ENCODE measurements at places on chromosomes 2 and 18. TPM values are rescaled to one million over a fixed set of nuclear protein-coding genes. Genes with fewer than 3 reads are reported as not detected.
A peak's percentile ranks its signal among the peaks of the same experiment; 100 is the strongest.

Gene INHBB
- total RNA-seq: 54.8 TPM

Gene OBSL1
- 61.5 TPM for total RNA-seq

Gene NLRC4
- 7.9 TPM for total RNA-seq

DNA sequence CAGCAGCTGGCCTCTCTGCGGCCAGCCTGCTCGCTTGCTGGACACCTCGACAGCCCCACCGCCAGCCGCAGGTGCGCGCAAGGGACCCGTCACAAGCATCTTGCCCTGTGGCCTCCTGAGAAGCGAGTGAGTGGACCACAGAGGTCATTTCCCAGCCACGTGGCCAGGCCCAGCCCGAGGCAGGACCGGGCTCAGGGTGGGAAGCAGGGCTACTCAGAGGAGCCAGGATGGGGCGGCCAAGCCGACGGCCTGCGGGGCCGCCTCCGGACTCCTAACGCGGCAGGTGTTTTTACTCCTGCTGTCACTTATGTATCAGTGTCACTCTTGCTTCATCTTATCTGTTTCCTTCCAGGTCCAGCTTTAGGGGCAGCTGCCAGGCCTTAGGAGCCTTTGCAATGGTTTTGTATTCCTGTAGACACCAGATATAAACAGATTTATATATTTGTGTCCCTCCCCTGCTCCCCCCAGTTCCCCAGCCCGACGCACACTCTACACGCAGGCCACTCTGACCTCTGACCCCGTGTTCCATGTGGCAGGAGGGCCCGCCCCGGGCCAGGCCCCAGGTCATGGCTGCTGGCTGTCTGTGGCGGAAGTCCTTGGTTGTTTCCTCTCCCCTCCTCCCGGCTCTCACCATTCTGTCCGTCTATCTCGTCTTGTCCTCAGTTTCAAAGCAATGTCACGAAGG, 236.4 kb downstream of the ATAD2B start:
- no peak for DNase-seq

DNA sequence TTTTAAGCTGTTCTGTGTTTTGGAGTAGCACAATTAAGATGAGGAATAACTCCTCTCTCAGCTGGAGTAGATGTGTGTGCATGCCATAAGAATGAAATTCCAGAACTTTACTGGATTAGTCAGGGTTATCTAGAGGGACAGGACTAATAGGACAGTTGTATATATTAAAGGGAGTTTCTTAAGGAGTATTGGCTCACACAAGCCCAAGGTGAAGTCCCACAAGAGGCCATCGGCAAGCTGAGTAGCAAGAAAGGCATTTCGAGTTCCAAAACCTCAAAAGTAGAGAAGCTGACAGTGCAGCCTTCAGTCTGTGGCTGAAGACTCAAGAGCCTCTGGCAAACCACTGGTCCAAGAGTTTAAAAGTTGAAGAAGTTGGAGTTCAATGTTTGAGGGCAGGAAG, 113.7 kb downstream of the RIT2 start:
- no peak for DNase-seq

- no peak for DNase-seq
Measured at GRCh38 chr2:206176901-206177300, 17.2 kb downstream of the EEF1B2 start.

GRCh38 chr2:23169896-23170295, 215.1 kb upstream of the KLHL29 start:
- no peak for DNase-seq

- DNase-seq: no peak
Measured at GRCh38 chr2:77629539-77629938, 107.4 kb upstream of the LRRTM4 start.

- DNase-seq: no peak
Measured at GRCh38 chr18:2913398-2914005, 66.7 kb downstream of the EMILIN2 start.

- peak; percentile 92 for DNase-seq
Measured at GRCh38 chr2:71801969-71802368, 345.7 kb downstream of the CYP26B1 start.

DNA sequence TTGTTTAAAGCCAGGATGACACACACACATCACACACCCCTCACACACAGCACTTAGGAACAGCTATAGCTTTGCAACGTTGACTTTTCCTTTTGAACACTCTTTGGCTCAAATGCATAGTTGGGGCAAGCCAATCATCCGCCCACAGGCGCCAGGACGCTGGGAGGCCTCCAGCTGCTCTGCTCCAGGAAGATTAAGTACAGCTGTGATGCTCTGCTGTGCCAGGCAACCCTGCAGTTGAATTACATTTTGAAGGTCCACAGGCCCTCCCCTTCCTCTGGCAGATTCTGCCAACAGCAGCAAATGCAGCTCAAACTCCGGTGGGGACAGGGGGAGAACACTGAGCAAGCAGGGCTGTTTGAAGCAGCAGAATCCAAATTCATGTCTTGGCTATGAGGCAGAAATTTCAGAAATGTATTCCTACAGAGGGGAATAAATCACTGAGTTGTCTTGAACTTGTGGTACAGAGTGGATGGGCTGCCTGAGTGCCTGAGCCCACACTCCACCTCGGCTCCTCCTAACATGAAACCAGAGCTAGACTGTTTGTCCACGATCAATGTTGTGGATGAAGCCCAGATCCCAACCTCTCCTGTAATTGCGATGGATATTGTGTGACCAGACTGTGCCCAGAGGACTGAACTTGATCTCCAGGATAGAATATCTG, 86.5 kb upstream of the PPP1CB start:
- no peak for DNase-seq

GRCh38 chr2:129459200-129459876, 520.1 kb upstream of the RAB6C start:
- no peak for DNase-seq

All from mesenteric fat pad (tissue), 1 donor.